ENCODE measurements at places on chromosomes 16 and 17.

DNA sequence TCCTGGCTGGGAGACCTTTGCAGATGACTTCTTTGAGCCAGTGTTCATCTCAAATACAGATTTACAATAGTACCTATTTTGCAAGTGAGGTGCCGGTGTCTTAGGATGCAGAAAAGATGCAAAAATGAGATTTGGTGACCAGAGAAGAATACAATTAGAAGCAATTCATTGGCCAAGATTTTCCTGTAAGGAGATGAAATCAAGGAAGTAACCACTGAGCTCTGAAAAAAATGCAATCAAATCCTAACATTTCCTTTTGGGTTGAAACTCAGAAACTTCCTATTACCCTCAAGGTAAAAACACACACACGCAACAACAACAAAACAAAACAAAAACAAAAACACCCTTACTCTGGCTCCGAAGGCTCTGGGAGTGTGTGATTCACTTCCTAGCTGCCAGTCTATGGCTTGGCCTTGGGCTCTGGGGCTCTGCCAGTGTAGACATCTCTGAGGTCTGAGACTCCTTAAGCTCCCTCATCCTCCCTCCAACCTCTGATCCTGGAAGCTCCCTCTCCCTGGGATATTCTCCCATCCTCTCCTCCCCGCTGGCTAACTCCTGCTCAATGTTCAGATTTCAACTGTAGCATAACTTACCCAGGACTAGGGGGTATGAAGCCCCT is 16.8 kb upstream of the MT4 start:
- DNase-seq = no peak

GRCh38 chr16:51757124-51757470 is 606.0 kb upstream of the SALL1 start:
- DNase-seq = no peak

DNA sequence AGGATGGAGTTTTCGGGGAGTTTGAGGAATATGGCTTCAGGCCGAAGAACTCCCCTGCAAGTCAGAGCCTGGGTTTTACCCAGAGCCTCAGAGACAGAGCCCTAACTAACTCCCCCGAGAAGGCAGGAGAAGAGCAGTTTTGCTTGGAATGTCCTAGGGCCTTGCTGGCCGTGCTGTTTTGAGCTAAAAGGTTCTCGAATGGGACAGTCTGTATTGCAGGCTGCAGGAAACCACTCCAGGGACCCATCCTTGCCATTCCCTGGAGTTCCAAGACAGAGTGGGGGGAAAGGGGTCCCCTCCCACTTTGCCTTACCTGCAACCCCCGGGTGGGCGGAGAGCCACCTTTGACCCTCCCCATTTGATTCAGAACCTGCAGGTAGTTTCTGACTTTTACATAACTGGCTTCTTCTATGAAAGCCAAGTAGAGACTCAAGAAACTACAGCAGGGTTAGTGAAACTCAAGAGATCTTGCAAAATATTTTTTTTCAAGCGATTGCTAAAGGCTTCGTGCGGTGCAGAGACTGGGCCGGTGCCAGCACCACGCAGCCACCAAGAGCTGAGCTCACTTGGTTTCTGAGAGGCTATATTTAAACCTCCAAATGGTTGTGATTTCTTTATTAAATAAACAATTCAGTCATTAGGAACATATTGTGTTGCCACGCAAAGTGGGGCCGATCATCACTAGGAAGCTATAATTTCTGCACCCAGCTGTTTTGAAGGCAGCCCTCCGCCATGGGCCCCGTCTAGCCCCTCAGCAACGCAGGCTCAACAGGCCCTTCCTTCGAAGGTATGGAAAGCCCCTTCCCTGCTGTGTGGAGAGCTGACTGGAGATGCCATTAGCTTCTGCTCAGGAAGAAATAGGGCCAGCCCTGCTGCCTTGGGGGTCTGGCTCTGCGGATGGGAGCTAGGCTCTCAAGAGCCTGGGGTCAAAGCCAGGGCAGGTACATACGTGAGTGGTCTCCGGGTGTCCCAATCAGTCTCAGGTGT is 223.0 kb downstream of the NTN1 start:
- no peak for DNase-seq

DNA sequence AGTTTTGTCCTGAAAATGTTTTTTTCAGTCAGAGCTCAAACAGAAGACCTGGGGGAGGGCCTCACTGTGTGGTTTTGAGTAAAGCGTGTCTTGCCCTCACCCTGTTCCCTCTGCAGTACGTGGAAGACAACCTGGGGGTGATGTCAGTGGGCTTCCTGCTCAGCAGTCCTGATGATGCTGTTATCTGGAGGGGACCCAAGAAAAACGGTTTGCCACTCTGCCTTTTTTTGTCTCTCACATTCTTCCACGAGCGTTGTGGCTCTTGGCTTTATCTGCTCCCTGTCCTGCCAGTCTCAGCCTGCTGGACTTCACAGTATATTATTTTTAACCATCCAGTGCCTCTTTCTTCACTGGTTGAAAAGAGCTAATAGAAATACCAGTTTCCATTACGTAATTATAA is 12.9 kb downstream of the NUBP1 start:
- no peak for DNase-seq

Measured in CD4-positive, alpha-beta T cell treated with Interleukin-12 subunit alpha and Interleukin-12 subunit beta, for 1 hour (primary cell).